ENCODE measurements at places on chromosomes 3 and 15.
A peak's percentile ranks its signal among the peaks of the same experiment; 100 is the strongest.

DNA sequence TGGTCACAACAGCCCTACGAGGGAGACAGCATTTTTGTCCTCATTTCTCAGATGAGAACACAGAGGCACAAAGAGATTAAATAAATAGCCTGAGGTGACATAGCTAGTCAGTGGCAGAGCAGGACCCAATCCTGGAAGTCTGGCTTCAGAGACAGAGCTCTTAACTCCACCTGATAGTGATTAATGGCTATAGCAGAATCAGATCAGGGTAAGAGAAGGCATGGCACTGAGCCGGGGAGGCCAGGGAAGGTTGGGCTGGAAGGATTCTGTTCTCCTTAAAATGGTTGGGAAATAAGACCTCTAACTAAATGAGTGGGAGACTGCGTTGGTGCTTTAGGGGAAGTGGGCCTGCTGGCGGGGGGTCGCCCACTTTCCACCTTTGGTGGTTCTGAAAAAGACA, 104.5 kb downstream of the VGLL4 start:
- DNase-seq = no peak

DNA sequence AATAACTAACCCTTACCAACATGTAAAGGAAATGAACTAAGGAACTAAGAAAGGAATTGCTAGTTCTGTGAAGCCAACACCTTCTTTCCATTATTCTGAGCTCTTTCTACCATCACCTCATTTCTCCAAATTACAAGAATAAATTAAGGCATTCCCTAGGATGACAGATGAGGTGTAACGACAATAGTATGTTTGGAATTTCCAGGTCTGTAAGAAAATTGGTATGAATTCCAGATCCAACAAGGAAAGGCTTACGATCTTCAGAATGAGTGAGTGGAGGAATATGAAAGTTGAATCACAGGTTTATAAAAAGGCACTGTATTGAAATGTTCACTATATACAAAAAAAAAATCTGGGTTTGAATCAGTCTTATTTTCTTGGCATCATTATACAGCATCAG, 4.5 kb upstream of the NANOGP8 start:
- DNase-seq = no peak

DNA sequence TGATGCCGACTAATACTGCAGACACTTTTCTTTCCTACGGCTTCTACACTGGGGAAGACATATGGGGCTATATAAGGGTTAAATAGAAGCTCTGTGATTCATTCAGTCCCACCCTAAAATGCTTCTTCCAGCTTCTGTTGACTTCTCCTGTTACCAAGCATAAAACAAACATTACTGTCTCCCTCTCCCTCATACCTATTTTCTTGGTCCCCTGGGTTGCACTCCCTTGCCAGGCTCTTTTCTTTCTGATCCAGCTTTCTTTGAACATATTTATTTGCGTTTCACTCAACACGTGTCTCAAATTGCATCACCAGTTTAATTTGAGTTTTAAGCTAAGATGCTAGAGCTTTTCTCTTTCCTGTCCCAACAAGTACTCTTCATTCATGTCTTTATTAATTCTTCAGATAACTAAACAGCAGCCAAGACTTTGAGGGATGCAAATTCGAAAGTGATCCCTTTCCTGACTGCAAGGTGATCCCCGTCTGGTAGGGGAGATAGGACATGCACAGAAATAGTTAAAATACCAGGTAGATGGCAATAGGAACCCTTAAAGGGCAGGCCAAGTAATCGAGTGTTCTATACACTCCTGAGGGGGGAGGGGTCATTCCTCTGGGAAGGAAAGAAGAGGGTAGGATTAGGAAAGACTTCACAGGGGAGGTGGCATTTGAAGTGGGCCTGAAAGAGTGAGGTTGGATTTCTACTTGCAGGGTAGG, 198.6 kb upstream of the BCL6 start:
- no peak for DNase-seq

DNA sequence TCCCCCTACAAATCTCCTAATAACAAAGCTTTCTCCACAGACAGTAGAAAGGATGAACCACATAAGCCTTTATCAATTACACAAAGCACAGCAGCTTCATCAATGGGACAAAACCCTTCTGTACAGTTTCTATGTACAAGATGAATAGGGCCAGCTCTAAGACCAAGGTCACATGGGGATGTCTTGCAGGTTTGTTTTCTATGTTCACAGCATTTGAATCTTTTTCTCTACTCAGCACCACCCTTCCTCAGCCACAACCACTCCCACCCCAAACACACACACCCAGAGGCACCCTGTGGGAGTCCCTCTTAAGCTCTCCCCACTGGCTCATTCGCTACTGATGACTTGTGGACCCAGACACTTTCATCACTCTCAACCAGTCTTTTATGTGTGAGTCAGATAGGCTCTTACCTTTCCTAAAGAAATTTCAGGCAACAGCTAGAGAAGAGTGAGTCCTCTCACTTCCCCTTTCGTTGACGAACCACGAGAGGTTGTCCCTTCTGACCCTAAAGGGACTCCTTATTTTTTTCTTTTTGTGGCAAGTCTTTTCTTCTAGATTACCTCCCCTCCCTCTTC, 57.9 kb downstream of the ARHGAP31 start:
- DNase-seq = peak; percentile 6

DNA sequence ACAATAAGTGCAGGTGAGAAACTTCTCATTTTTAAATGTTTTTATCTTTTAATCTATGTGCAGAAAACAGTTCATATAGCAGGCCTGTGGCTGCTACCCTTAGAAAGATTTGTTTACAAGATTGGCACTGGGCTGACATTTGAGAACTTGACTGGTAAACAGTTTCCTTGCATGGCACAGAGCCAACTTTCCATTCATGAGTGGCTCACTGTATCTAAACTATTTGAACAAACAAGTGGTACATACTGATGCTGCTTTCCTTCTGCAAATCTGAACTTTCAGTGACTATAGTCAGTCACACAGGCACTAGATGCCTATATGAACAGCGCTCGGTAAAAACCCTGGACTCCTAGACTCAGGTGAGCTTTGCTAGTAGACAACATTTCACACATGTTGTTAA, 6.3 kb upstream of the GTPBP8 start:
- peak; percentile 20 for DNase-seq

DNA sequence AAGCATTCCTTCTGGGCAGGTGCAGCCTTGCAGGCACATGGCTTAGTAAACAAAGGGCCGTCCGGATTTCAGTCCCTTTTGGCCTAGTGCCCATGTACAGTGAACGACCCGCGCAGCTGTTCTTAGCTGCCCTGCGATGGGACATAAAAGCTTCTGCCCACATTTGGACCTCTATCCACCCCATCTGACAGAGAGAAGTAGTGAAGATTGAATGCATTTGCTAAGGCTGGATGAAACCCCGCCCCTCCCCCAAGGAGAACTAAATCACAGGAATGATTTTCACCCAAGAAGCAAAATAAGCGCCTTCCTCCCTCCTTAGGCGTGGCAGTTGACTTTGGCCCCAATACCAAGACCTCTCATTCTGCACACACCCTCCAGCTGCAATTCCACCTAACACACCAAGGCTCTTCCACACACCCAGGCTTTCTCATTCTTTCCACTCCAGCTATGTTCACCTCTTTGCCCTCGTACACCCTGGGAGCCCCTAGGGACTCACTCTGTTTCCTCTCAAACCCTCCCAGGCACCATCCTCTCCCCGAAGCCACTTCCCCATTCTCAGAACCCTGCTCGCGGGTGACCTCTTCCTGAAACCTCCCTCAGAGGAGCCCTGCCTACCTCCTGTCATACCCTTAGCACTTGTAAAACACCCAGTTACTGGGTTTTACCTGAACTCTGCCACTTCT, 14.1 kb upstream of the HRH1 start:
- no peak for DNase-seq

DNA sequence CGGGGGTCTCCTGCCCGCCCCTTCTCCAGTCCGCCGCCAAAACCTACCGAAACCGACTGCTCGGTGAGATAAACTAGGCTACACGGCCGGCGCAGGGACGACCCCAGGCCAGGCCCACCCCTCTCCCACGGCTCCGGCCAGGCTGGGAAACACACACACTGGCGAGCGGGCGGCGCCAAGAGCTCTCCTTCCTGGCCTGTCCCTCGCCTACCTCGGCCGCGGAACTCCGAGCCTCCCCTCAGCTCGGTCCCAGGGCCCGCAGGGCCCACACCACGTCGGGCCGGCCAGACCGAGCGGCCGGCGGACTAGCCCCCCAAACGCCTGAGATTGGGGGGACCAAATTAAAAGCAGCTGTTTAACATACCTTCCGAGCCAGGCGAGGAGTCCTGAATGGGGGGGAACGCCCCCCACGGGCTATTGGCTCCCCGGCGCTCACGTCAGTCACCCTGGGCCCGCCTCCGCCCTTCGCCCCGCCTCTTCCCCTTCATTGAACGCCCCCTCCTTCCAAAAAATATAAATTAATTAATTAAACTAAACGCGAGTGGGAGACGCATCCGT, 4.0 kb upstream of the SIN3A start:
- peak; percentile 75 for DNase-seq

DNA sequence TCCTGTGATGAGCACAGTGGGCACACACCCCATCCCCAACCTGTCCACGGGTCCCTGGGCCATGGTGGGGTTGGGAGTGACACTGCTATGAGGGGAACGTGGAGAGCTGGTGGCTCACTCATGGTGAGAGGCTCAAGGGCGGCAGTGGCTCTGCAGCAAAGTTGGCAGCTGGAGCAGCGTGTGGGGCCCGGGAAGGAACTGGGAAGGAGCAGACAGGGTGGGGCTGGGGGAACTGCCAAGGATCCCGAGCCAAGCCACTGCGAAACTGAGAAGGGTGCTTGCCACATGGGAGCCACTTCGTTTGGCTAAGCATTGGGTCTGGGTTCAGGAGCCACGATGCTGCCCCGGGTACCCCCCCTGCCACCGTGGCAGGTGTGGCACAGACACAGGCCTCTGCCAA, 80.1 kb downstream of the SNRK start:
- no peak for DNase-seq

- no peak for DNase-seq
Measured at GRCh38 chr3:117144853-117145252, 435.3 kb downstream of the TUSC7 start.

- no peak for DNase-seq
Measured at GRCh38 chr15:74326746-74327145, 40.7 kb downstream of the CYP11A1 start.

DNA sequence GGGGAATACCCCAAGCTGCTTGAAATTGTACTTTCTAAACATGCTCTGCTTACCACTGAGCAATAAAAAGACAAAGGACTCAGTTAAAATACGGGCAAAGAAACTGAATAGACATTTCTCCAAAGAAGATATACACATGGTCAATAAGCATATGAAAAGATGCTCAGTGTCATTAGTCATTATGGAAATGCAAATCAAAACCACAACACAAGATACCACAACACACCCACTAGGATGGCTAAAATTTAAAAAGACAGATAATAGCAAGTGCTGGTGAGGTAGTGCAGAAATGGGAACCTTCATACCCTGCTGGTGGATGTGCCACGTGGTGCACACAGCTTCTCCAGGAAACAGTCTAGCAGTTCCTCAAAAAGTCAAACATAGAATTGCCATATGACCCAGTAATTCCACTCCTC, 21.3 kb downstream of the LRIG1 start:
- no peak for DNase-seq

DNA sequence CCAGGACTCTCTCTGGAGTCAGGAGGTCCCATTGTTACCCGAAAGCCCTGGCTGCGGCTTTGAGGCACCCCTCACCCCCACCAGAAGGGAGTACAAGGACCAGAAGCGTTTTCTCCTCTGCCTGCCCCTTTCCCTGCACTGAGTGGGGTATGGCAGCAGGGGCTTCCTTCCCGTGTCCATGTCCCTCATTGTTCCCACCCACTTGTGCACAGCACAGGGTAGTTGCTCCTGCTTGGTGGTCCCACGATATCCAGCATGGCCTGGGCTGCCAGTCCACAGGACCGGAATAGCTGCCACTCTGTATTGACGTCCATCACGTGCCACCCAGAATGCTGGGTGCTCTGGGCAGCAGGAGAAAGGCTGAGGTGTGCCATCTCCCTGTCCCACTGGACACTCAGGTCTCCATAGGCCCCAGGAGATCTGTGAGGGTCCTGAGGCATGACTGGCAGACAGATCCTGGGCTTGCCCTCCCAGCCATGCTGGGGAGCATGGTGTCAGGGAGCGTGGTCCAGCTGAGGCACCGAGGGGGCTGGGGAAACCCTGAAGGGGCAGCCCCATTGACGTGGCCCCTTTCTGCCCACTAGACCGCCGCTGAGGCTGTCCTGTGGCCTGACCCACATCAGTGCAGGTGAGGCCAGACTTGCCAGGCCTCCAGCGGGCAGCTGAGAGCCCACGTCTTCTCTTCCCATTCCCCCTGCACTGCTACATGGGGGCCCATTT, 45.3 kb upstream of the SEC22A start:
- no peak for DNase-seq

- no peak for DNase-seq
Measured at GRCh38 chr3:115760716-115761115, 137.4 kb downstream of the GAP43 start.

GRCh38 chr3:72418244-72418643, 430.0 kb downstream of the SHQ1 start:
- no peak for DNase-seq

GRCh38 chr3:36729204-36730056, 34.9 kb downstream of the DCLK3 start:
- no peak for DNase-seq

DNA sequence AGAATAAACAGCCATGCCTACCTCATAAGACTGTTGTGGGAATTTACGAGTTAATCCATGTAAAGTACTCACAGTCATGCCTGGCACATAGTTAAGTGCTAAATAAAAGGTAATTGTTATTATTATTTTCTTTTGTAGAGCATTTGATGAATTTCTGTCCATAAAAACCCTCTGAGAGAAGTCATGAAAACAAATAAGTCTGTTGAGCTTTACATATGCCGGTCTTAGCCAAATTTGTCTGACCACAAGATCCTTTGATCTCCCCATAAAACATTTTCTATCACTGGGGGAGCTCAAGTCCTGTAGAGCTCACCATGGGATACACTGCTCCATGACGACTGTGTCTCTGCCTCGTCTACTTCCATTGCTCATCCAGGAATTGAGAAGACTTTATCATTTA, 114.0 kb downstream of the MAGI1 start:
- no peak for DNase-seq

- peak; percentile 9 for DNase-seq
Measured at GRCh38 chr3:47324278-47324865, 41.6 kb downstream of the KLHL18 start.

DNA sequence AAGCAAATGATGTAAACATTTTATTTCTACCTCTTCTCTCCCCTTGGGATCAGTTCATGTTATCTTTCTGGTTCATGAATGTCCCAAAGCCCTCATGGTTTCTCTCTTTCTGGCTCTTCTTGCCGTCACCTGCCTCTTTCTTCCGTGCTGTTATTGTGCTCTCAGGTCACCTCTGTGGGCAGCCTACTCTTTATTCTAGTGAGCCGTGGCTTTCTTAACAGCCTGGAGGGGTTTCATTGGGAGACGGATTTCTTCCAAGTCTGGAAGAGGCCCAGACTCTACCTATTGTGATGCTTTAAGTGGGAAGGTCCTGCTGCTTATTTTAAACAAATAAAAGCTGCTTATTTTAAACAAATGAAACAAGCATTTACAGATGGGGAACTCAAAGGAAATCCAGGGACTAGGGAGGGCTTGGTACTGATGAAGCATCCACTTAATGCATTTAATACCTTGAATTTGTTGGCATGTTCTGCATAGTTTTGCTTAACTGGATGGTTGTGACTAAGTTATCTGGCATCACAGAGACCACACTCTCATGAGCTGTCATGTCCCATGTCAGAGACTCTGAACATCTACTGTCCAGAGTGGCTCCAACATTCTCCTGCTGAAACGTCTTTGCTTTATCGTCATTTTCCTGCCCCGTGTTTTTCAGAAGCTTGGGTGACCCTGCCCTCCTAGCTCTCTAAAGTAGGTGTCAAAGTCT, 443.3 kb downstream of the GABRG3 start:
- no peak for DNase-seq

GRCh38 chr3:137692803-137693431, 71.2 kb upstream of the SOX14 start:
- DNase-seq = no peak

Measured in activated T-helper 1 cell treated with anti-CD3 and anti-CD28 coated beads, Interleukin-2, amount 50 U/mL, for 16 hours (primary cell).